ENCODE measurements at places on chromosomes 13 and 19.

DNA sequence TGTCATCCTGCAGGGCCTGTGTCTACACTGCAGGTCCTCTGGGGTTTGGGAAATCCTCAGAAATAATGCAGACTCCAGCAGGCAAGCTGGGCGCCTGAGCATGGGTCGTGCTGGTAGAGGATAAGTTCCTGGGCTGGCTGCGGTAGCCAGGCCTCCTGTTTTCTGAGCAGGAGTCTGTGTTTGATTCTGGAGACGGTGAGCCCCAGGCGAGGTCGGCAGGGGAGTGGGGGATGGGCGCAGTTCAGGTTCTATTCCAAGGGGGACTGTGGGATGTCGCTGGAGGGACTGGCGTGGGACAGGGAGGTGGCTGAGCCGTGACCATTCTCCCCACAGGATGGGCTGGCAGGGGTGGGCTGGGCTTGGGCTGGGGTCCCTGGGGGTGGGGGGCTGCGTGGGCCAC lies 154.7 kb downstream of the KDM4B start:
- DNase-seq = no peak

GRCh38 chr13:32173881-32174280 lies 141.3 kb downstream of the ZAR1L start:
- DNase-seq = no peak

DNA sequence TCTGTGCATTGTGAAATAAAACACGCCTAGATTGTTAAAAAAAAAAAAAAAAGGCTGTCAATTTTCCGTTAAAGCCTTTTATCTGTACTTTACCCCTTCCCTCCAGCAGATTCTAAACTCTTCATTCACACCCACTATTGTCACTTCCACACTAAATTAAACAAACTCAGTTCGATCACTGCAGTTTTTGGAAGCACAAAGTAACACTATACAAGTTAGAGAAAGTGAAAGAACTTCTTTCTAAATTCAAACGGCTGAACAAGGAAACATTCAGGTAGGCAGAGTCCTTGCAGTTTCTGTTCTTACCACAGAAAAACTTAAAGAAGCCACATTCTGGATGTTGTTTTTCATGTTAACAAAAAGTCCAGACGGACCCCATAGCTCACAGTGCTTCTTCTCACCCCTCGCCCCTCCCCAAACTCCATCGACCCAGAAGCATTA lies 27.5 kb upstream of the UBE2L5 start:
- peak; percentile 67 for DNase-seq

GRCh38 chr19:38277969-38278680 lies 13.8 kb downstream of the SPINT2 start:
- DNase-seq = no peak

GRCh38 chr13:86409466-86410241 lies 610.4 kb upstream of the SLITRK6 start:
- DNase-seq = no peak

GRCh38 chr13:30763786-30764413 lies 28.6 kb downstream of the ALOX5AP start:
- no peak for DNase-seq

DNA sequence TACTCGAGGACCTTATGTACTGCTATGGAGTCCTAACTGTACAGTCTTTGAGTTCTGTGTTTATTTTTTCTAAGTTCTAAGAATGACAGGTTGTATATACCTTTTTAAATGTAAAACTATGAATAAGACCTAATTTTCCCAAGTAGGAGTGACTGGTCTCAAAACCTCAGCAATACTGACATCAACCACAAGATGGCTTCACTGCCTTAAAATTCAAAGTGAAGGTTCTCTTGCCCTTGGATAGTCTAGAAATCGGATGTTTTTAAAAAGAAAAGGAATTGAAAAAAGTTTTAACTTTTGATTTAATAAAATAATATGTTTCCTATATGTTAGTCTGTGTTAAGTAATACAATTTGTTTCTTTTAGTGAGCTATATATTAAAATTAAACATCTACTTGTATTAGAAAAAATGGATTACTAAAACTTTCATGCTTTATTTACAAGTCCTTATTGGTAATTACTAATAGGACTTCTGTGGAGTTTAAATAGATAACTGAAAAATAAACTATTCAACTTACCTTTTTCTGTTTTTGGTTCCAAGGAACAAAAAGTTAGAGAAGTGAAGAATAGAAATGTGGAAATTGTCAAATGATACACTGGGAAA lies 52.0 kb downstream of the TDRD3 start:
- peak; percentile 82 for DNase-seq

- DNase-seq = no peak
Measured at GRCh38 chr13:30241532-30241931, 65.8 kb downstream of the KATNAL1 start.

DNA sequence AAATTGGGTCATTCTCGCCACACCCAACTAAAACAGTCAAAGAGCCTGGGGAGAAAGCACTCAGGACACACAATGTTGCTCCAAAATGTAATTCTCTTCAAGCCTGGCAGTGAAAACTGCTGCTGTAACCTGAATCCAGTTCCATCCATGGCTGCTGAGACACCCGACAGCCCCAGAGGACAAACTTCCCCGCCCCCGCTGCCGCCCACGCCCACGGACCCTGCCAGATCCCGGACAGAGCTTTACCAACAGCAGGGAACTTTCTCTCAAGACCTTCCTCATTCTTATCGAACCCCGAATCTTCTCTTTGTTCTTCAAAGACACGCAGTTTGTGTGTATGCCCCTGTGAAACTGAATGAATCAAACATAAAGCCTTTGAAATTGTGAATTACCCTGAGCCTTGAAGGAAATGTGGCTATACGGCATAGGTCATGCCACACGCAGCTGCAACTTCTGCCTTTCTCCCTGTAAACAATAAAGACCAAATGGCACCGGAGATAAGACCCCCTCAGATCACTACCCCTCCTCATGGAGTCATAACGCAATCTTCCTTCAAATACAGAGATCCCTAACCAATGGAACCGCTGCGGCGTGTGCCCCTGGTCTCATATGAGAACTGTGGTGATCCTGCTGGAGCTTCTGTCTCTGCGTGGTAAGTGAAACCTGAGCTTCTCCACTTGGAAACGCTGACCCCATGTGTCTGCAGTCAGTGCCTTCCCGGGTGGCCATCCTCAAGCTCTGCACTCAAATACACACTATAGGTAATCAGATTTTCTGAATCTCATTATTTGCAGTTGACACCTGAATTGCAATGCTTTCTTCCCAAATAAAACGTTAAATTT lies 4.8 kb upstream of the LAMP1 start:
- DNase-seq = no peak

- no peak for DNase-seq
Measured at GRCh38 chr13:28129911-28130693, 8.2 kb upstream of the PAN3 start.

- no peak for DNase-seq
Measured at GRCh38 chr13:42066542-42066941, 18.1 kb downstream of the DGKH start.

DNA sequence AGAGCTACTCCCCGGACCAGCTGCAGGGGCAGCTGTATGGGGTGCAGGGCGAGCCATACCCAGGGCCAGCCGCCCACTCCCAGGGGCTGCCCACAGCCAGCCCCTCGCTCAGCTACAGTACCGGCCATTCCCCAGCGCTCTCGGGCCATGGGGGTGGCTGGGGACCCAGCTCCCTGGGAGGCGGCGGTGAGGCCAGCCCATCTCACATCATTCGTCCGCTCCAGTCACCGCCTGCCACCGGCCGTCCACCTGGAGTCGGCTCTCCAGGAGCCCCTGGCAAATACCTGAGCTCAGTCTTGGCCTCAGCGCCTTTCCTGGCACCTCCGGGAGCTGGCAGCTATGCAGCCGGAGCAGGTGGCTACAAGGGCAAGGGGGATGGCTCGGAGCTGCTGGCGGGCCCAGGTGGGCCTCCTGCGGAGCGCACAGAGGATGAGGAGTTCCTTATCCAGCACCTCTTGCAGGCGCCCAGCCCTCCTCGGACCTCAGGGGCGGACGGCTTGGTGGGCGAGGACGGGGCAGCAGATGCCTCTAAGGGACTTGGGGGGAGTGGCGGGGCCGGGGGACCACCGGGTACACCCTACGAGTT lies 4.9 kb downstream of the PRR12 start:
- DNase-seq = no peak

DNA sequence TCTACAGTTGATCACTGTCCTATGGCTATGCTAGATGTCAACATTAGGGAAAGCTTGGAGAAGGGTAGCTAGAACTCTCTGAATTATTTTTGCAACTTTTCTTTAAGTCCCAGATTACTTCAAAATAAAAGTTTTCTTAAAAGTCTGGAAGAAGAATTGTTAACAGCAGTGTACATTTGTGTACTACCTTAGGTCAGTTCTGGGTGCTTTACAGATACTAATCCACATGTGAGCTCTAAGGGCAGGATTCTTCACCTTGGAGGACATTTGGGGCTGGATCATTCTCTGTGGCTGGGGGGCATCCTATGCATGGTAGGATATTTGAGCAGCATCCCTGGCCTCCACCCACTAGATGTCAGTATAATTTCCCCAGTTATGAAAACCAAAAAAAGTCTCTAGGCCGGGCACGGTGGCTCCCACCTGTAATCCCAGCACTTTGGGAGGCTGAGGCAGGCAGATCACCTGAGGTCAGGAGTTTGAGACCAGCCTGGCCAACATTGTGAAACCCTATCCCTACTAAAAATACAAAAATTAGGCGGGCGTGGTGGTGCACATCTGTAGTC lies 2.8 kb downstream of the BRME1 start:
- peak; percentile 65 for DNase-seq

- DNase-seq = no peak
Measured at GRCh38 chr19:5966215-5966614, 11.7 kb downstream of the RANBP3 start.

DNA sequence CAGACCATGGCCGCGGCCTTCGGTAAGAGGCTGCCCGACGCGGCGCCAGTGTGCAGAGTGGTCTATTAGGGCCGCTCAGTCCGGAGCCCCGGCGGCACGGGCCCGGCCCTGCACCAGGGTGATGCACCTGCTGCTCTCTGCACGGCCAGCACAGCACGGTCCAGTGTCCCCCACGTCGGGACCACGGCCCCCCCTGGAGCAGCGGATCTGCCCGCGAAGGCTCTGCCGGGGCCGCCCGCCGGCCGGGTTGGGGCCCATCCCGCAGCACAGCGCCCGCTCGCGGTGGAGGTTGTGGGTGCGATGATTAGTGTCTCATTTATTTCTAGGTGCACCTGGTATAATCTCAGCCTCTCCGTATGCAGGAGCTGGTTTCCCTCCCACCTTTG lies 7.9 kb downstream of the PTBP1 start:
- DNase-seq = no peak

- no peak for DNase-seq
Measured at GRCh38 chr19:49790866-49791265, 22.2 kb downstream of the FUZ start.

DNA sequence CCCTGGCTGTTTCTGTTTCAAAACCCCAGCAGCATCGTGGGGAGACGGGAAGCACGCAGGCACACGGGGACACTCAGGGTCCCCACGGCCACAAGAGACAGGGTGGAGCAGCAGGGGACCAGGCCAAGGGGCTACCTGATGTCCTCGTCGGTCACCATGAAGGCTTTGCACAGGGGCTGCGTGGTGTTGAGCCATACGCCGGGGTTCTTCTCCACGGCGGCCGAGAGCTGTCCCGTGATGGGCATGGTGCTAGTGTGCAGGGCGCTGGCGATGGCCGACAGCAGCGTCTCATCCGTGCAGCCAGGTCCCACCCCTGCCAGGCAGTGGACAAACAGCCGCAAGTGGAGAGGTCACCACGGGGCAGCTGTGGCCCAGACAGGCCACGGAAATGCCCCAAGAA lies 11.7 kb downstream of the MBD3 start:
- no peak for DNase-seq

DNA sequence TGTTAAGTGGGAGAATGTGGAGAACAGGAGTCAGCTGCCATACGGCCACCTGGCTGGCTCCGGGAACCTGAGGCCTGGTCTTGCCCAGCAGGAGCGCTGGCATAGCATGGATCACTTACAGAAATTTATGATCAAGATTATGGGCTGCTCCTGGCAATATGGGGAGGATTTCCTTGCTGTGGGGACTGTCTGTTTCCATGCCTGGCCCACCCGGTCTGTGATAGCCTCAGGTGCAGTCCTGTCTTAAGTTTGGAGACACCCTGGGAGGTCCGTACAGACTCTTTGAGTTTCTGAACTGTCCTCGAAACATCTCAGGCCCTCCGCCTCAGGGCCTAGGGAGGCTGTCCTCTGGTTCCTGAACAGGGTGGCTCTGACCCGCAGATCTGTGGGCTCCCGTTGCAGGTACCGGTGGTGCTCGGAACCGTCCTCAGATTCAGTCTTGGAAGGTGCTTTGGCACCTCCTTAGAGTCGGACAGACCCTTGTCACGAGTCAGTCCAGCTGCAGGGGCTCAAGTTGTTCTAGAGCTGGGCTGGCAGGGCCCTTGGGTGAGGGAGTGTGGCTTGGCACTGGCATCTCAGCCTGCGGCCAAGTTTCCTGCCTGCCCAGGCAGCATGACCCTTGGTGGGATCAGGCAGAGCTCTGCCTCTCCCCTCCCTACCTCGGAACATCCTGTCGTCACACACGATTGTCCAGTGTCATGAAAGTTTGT lies 4.9 kb downstream of the TFDP1 start:
- DNase-seq = no peak

DNA sequence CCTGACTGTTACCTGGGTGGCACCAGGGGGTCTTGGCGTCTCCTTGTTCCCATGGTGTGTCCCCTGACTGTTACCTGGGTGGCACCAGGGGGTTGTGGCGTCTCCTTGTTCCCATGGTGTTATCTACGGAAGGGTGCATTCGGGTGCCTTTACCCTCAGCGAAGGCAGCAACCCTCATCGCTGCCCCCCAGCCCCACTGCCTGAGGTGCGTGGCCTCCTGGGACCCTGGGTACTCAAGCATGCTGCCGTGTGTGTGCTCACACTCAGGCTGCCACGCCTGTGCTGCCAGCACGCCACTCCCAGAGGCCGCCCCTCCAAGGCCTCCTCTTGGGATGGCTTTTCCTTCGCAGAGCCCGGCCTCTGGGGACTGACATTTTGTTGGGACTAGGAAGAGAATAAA lies 25.1 kb downstream of the TFDP1 start:
- no peak for DNase-seq

GRCh38 chr19:2720777-2721569 lies at the start of gene DIRAS1:
Gene DIRAS1 (minus strand): TSS chr19:2721372. CDS start chr19:2717806, 3,566 bp downstream.
- no peak for DNase-seq

DNA sequence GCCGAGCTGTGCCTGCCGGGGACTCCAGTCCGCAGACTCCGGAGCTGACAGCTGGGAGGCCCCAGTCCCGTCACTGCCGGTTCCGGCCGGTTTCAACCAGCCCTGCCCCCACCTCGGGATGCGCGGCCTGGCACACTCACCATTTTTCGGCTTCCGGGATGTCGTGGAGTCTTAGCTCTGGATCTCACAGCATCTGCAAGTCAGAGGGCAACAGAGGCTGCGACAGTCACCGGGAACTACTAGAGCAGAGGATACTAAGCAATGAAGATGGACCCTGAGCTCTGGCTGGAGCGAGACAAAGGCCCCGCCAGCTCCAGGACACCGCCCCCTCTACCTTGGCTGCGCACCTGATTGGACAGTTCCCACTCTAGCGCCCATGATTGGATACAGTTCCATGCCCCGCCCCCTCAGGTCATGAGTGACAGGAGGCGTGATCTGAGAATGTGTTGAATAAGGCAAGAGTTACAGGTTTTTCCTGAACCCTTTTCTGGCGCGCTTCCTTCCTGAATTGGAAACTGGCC lies at the start of gene ZNF682:
ZNF682 (minus strand) TSS at position 303 of the 521 bp plus-strand sequence; CDS start at position 143, 160 bp downstream.
- DNase-seq = peak; percentile 98

- no peak for DNase-seq
Measured at GRCh38 chr13:81393721-81394120, 1052.8 kb upstream of the SPRY2 start.

- DNase-seq = no peak
Measured at GRCh38 chr13:39967199-39967959, 311.9 kb downstream of the COG6 start.

GRCh38 chr13:21115231-21115630 lies 53.8 kb upstream of the LATS2 start:
- DNase-seq = no peak

Measured in NAMALWA (cell line).